Left ventricle myocardium inferior (tissue), 1 donor: ENCODE measurements at places on chromosomes 4 and X. TPM values are rescaled to one million over a fixed set of nuclear protein-coding genes. Genes with fewer than 3 reads are reported as not detected.

The IL1RAPL1 gene
- 1.9 TPM for total RNA-seq

DNA sequence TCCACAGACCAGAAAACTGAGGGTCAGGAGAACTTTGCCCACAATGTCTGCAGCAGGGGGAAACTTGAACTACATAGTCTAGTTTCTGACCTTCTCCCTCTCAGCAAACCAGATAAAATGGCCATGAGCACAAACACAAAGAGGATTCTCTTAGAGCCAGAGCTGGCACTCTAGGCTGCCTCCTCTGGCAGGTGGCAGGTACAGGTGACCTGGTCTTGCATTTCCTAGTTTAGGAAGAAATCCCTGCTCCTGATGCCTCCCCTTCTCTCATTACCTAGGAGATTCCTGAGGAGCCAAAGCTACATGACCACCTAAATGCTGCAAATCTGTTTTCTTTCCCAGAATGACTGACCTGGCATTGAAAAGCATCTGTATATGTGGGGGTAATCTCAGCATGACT lies 45.1 kb downstream of the ARHGEF9 start:
- no peaks in the 10 kb centered on the region for H3K27me3 ChIP-seq
- H3K27ac ChIP-seq: no peak overlapping the region
- no peaks in the 10 kb centered on the region for H3K36me3 ChIP-seq
- no peak overlapping the region for H3K4me3 ChIP-seq
- no peak for DNase-seq

The CT47A7 gene
- not detected for total RNA-seq

- H3K4me1 ChIP-seq: no peaks in the 10 kb centered on the region
- no peaks in the 10 kb centered on the region for H3K36me3 ChIP-seq
- H3K27ac ChIP-seq: no peak overlapping the region
- no peak overlapping the region for H3K4me3 ChIP-seq
Measured at GRCh38 chrX:52420824-52421443, 52.1 kb downstream of the XAGE2 start.

- H3K27ac ChIP-seq: no peak overlapping the region
- no peaks in the 10 kb centered on the region for H3K36me3 ChIP-seq
- H3K27me3 ChIP-seq: no peaks in the 10 kb centered on the region
- no peak overlapping the region for H3K4me3 ChIP-seq
- DNase-seq: no peak
- no peaks in the 10 kb centered on the region for H3K4me1 ChIP-seq
Measured at GRCh38 chr4:153421941-153422340, 44.2 kb upstream of the TMEM131L start.

The CDKL2 gene
- 0.11 TPM for total RNA-seq

GRCh38 chr4:15926486-15926885 lies 12.1 kb downstream of the FGFBP1 start:
- no peaks in the 10 kb centered on the region for H3K4me1 ChIP-seq
- DNase-seq: no peak
- H3K36me3 ChIP-seq: no peaks in the 10 kb centered on the region
- H3K27ac ChIP-seq: no peak overlapping the region
- peaks cover 47% of the 10 kb centered on the region for H3K27me3 ChIP-seq

GRCh38 chr4:113747949-113748348 lies 13.6 kb downstream of the CAMK2D start:
- H3K4me1 ChIP-seq: peaks cover 77% of the 10 kb centered on the region
- no peaks in the 10 kb centered on the region for H3K27me3 ChIP-seq
- DNase-seq: no peak

The ZFP92 gene
- total RNA-seq: 0.49 TPM

The DCAF4L1 gene
- 0.19 TPM for total RNA-seq

- no peak for DNase-seq
- H3K4me1 ChIP-seq: peaks cover 12% of the 10 kb centered on the region
- no peak overlapping the region for H3K4me3 ChIP-seq
- no peak overlapping the region for H3K27ac ChIP-seq
Measured at GRCh38 chr4:55170462-55170861, 45.1 kb upstream of the KDR start.
